Activated CD8-positive, alpha-beta memory T cell treated with anti-CD3 and anti-CD28 coated beads, Interleukin-2, amount 50 U/mL, for 48 hours (primary cell): ENCODE measurements at places on chromosomes 6 and 20.

- no peak for DNase-seq
Measured at GRCh38 chr20:35263532-35264341, 14.2 kb downstream of the MMP24OS start.

- no peak for DNase-seq
Measured at GRCh38 chr20:53529658-53530057, 64.0 kb downstream of the ZNF217 start.

DNA sequence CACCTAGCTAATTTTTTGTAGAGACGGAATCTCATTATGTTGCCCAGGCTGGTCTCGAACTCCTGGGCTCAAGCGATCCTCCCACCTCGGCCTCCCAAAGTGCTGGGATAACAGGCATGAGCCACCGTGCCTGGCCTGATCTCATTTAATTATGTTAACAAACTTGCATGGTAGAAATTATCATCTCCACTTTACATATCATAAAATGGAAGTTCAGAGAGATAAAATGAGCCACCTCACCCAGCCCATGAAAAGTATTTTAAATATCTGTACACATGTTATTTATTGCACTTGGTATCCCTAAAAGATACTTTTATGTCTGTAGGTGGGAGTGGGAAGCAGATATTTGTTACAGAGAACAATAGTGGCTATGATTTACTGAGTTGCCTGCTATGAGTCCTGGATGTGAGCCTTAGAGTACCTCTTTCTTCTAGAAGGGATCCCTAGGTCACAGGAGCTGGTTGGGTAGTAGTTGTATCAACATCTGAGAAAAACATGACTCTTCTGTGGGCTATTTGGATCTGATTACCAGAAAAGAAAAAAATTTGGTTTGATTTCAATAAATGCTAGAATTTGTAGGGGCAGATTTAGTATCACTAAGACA lies 52.4 kb upstream of the EIF2S2 start:
- no peak for DNase-seq

- DNase-seq = no peak
Measured at GRCh38 chr6:41515995-41516394, 30.2 kb upstream of the FOXP4 start.

- DNase-seq = no peak
Measured at GRCh38 chr20:47669927-47670890, 115.1 kb downstream of the SULF2 start.

DNA sequence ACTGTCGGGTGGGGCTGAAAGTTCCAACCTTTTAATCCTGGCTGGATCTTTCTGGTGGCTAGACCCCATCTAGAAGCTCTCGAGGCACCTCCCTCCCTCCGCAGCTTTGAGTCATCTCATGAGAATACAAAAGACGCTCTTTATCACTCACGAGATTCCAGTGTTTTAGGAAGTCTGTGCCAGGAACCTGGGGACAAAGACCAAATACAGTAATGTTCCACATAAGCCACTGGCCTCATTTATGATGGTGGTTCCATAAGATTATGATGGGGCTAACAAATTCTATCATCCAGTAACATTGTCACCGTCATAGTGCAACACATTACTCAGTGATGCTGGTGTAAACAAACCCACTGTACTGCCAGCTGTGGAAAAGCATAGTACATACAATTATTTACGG lies 48.7 kb downstream of the NCOA7 start:
- no peak for DNase-seq

- DNase-seq = no peak
Measured at GRCh38 chr20:3783068-3783489, 1.8 kb upstream of the SPEF1 start.

GRCh38 chr6:134000443-134000842 lies 47.4 kb downstream of the TBPL1 start:
- DNase-seq = no peak

GRCh38 chr20:60085551-60086132 lies 127.4 kb downstream of the CDH26 start:
- DNase-seq = no peak

- peak; percentile 79 for DNase-seq
Measured at GRCh38 chr20:10034717-10035571, at the start of gene ANKEF1. Gene ANKEF1 (plus strand): TSS chr20:10034987. CDS start chr20:10038302, 3,315 bp downstream.

DNA sequence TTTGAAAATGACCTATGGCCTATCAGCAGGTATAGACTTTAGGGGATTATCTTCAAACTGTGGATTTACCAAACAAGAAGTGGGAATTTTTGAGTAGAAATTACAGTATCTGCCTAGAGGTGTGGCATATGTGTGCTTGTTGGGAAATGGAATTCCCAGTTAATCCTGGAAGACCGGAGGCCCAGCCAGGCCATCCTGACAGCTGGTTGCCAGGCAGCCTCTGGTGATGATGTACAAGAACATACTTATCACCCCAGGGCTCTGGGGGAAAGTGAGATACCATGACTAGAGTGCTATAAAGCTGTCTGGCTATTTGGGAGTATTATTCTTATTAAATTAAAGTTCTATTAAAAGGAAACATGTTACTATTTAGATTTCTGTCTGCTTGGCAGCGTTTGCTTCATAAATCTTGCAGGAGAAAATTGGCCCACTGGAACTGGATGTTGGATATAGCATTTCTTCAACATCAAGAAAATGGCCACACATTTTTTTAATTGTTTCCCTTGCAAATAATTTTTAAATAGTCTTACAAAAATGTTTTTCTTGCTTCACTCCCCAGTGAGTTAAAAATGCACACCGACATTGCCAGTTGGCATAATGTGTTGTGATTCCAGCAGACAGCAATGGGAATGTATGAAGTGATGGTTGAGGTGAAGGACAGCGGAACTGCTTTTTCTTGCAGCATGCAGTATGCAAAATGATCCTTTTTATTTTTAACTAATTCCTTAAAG lies 187.8 kb downstream of the MYLK4 start:
- DNase-seq = no peak

GRCh38 chr6:16337295-16337975 lies 99.0 kb downstream of the GMPR start:
- no peak for DNase-seq

DNA sequence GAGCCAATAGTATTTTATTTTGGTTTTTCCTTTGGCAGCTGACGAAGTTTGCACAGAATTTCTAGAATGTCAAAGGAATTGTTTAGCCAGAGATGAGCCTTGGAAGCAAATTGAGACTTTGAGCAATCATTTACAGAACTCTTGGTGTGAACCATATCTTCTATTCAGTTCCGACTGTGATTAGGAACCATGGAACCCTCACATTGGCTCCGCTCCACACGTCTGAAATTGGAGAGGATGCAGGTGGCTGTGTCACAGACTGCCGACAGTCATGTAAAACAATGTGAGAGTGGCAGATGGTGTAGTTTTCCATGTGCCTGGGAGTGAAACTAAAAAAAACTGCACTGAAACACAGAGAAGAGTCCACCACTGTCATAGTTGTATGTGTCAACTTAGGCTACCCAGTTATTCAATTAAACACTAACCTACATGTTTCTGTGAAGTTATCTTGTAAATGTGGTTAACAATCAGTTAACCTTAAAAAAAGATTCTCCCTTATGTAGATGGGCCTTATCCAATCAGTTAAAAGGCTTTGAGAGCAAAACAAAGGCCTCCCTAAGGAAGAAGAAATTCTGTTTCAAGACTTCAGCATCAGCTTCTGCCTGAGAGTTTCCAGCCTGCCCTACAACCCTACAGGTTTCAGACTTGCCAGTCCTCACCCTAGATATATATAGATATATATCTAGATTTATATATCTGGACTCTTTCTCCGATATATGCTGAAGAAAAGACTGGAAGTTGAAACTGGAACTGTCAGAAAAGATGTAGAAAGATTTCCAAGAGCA lies 3.3 kb upstream of the HMGN4 start:
- DNase-seq = no peak

GRCh38 chr20:53019464-53019863 lies 47.3 kb downstream of the TSHZ2 start:
- no peak for DNase-seq

- no peak for DNase-seq
Measured at GRCh38 chr20:53926428-53927028, 143.9 kb downstream of the BCAS1 start.

DNA sequence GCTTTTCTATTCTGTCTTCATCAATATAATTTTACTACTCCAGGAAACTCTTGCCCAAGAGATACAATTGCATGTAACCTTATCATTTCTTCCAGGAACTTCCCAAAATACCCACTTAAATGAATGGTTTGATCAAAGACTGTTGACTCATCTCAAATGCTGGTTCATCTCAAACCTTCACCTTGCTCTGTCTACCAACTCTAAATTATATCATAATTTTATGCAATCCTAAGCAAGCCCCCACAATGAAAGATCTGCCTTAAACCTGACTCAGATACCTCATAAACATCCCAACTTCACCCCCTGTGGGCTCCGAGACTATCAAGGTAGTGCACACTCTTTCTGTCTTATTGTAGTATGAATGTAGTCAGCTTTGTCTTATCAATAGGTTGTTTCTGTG lies 65.5 kb upstream of the GCM1 start:
- no peak for DNase-seq
